ENCODE measurements at places on chromosomes 4 and X.
A peak's percentile ranks its signal among the peaks of the same experiment; 100 is the strongest.

DNA sequence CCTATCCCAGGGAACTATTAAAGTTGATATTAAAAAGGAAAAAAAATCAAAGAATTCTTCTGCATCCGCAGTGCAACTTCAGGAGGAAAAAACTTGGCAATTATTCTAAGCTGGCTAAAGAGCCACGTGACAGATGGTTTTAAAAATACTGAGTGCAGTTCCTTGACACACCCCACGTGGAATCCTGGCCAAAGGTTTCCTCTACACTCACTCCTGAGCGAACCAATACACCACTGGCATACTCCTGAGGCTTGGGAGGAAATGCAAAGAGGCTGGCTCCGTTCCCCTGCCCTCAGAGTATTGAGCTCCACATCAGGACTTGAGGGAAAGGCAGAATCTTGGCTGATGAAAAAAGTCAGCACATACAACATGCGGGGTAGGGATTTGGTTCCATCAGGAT is 133.8 kb upstream of the ATP6AP2 start:
- DNase-seq: no peak

DNA sequence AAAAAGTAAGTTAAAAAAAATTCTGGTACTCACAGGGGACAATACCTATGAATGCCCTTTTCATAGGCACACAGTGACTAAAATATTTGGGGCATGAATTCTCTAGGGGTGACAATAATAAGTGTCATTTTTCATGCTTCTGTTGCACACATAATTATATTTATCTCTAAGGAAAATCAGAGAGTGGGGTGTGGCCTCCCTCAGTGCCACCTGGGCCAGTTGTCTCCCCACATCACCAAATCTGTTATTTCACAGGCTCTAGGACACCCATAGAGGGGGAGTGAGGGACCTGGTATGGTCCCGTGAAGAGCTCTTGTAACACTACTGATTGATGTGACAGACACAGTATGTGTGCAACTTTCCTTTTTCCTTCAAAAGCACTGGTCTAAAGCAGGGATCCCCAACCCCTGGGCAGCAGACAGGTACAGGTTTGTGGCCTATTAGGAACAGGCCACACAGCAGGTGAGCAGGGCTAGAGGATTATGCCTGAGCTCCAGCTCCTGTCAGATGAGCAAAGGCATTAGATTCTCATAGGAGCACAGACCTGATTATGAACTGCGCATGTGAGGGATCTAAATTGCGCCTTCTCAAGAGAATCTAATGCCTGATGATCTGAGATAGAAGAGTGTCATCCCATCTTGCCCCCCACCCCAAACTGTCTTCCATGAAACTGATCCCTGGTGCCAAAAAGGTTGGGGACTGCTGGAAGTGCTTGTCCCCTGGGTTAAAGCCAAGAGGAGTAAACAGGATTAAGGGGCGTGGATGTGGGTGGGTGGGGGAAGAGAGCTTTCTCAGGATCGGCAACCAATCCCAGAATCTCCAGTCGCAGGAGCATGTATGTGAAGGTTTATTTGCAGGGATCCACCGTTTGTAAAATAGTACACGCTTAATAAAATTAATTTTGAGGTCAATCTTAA is 856 bp downstream of the SLC9B1 start:
- DNase-seq: no peak

DNA sequence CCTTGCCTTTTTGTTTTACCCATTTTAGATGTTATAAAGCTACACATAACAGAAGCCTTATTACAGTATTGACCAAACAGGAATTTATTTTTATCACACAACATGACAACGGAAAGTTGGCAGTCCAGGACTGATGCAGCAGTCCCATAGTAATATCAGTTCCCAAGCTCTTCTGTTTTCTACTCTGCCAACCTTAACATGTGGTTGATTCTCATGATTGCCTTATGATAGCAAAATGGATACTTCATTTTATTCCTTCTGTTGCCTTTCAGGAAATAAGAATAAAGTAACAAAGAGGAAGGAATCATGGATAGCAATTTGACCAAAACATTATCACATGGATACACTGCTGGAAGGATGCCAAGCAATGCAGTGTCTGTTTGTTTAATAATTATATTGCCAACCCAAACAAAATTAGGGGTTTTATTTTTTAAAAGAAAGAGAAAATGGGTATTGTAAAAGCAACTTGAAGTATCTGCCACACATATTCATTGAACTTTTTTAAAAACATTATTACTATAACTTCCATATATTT is 275.7 kb downstream of the STPG2 start:
- no peak for DNase-seq

DNA sequence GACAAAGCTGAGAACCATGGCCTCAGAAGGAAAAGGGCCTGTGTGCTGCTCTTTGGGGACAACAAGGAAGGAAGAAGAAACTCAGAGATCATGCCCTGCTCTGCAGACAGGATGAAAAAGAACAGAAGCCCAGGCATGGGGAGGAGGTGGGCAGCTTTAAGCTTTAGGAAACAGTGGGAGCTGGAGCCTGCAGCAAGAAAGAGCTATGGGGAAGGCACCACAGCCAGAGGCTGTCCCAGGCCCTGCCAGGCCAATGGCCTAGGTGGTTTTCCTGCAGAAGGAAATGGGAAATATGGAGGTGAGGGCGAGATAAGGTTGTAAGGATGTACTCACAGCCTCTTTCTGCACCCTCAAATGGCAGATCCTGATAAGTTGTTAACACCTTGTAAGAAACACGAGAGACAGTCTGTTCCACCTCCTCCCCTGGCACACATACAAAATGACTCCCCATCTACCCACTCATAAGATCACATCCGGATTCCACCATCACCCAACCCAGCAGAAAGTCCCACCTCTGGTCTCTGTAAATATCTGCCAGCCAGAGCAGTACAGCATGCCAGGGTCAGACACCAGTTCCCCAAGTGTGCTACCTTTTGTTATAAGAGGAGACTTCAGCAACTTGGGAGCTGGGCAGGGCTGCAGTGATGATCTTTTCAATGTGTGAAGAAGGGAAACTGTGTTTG is 105.2 kb downstream of the RTL5 start:
- no peak for DNase-seq

- DNase-seq: no peak
Observed at GRCh38 chrX:29487714-29488113, 727.6 kb upstream of the MAGEB2 start.

- no peak for DNase-seq
Observed at GRCh38 chrX:6660567-6661264, 125.8 kb upstream of the VCX3A start.

- DNase-seq: no peak
Observed at GRCh38 chrX:109707720-109708119, 25.3 kb downstream of the ACSL4 start.

- DNase-seq: no peak
Observed at GRCh38 chr4:144355811-144356757, 215.6 kb upstream of the GYPA start.

GRCh38 chr4:153119626-153120025 is 84.6 kb upstream of the TRIM2 start:
- DNase-seq: no peak

GRCh38 chr4:38791010-38791409 is 8.2 kb upstream of the TLR10 start:
- no peak for DNase-seq

- peak; percentile 14 for DNase-seq
Observed at GRCh38 chr4:6362896-6363295, 93.2 kb downstream of the WFS1 start.
